ENCODE measurements at places on chromosomes 3 and 15. TPM values are rescaled to one million over a fixed set of nuclear protein-coding genes. Genes with fewer than 3 reads are reported as not detected.

GRCh38 chr3:169699536-169700050 lies 36.1 kb upstream of the MECOM start:
- no peak overlapping the region for H3K4me3 ChIP-seq
- no peaks in the 10 kb centered on the region for H3K27me3 ChIP-seq
- DNase-seq = peak; percentile 92
- no peak overlapping the region for H3K27ac ChIP-seq
- H3K36me3 ChIP-seq = no peaks in the 10 kb centered on the region

Gene CCK
- polyA plus RNA-seq = not detected

Gene RPL29
- 844 TPM for polyA plus RNA-seq

GRCh38 chr3:136270179-136270578 lies 20.0 kb downstream of the PCCB start:
- H3K36me3 ChIP-seq = no peaks in the 10 kb centered on the region
- no peaks in the 10 kb centered on the region for H3K4me1 ChIP-seq
- no peak overlapping the region for H3K27ac ChIP-seq
- H3K4me3 ChIP-seq = no peak overlapping the region
- no peaks in the 10 kb centered on the region for H3K27me3 ChIP-seq

DNA sequence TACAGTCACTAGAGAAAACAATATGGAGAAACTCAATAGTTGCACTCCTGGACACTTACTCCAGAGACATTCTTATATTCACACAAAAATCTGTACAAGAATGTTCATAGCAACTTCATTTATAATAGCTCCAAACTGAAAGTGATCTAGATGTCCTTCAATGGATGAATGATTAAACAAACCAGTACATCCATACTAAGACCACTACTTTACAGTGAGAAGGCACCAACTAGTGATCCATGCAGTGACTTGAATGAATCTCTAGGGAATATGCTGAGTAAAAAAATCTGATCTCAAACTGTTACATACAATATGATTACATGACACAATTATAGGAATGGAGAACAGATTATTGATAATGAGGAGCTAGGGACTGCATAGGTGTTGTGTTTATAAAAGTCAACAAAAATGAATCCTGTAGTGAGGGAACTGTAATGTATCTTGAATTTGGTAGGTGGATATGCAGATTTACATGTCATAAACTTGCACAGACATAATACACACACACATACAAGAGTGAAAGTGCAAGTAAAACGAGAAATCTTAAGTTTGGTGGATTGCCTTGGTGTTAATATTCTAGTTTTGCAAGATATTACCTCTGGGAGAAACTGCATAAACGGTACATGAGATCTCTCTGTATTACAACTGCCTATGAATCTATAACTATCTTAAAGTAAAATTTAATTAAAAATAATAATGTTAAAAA lies 85.7 kb downstream of the SPATA16 start:
- H3K27ac ChIP-seq = no peak overlapping the region
- H3K36me3 ChIP-seq = no peaks in the 10 kb centered on the region
- no peak for DNase-seq
- H3K4me1 ChIP-seq = no peaks in the 10 kb centered on the region
- H3K27me3 ChIP-seq = no peaks in the 10 kb centered on the region

GRCh38 chr3:33957176-33957575 lies 158.7 kb downstream of the PDCD6IP start:
- no peak for DNase-seq
- H3K4me3 ChIP-seq = no peak overlapping the region
- H3K27me3 ChIP-seq = no peaks in the 10 kb centered on the region
- no peaks in the 10 kb centered on the region for H3K4me1 ChIP-seq

Gene CYP8B1
- not detected for polyA plus RNA-seq

Gene DNAJA4
- 4.9 TPM for polyA plus RNA-seq

GRCh38 chr3:98577178-98577895 lies 16.1 kb downstream of the CPOX start:
- no peak overlapping the region for H3K4me3 ChIP-seq
- H3K27ac ChIP-seq = no peak overlapping the region
- no peaks in the 10 kb centered on the region for H3K4me1 ChIP-seq
- DNase-seq = no peak

- no peak for DNase-seq
- H3K4me1 ChIP-seq = peaks cover 6% of the 10 kb centered on the region
- H3K27ac ChIP-seq = no peak overlapping the region
Observed at GRCh38 chr15:78082106-78082742, 4.7 kb upstream of the TBC1D2B start.

DNA sequence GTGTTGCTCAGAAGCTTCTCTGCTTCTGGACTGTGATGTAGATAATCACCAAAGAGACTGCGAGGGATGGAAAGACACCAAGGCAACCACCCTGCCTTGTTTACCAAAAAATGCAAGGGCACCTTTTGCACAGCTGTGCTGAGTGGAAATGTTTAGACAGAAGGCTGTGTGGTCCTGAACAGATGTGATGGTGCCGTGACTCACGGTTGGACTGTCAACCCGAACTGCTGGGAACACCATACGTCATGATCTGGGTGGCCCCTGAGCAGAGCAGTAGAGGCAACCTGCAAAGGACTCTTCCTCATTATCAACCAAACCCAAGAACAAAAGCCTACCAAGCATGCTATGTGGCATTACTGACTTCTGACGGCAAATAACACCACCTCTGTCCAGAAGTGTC lies 61.3 kb upstream of the LPP start:
- peaks cover 67% of the 10 kb centered on the region for H3K27me3 ChIP-seq
- peaks cover 10% of the 10 kb centered on the region for H3K4me1 ChIP-seq
- H3K27ac ChIP-seq = no peak overlapping the region
- no peaks in the 10 kb centered on the region for H3K36me3 ChIP-seq

GRCh38 chr15:58260725-58261267 lies 122.6 kb downstream of the AQP9 start:
- H3K27ac ChIP-seq = no peak overlapping the region
- H3K4me1 ChIP-seq = no peaks in the 10 kb centered on the region
- H3K27me3 ChIP-seq = no peaks in the 10 kb centered on the region
- DNase-seq = peak; percentile 11

- H3K27ac ChIP-seq = no peak overlapping the region
- no peaks in the 10 kb centered on the region for H3K36me3 ChIP-seq
- H3K4me3 ChIP-seq = no peak overlapping the region
- no peaks in the 10 kb centered on the region for H3K27me3 ChIP-seq
- peaks cover 11% of the 10 kb centered on the region for H3K4me1 ChIP-seq
Observed at GRCh38 chr3:71360180-71360579, 223.3 kb downstream of the FOXP1 start.

DNA sequence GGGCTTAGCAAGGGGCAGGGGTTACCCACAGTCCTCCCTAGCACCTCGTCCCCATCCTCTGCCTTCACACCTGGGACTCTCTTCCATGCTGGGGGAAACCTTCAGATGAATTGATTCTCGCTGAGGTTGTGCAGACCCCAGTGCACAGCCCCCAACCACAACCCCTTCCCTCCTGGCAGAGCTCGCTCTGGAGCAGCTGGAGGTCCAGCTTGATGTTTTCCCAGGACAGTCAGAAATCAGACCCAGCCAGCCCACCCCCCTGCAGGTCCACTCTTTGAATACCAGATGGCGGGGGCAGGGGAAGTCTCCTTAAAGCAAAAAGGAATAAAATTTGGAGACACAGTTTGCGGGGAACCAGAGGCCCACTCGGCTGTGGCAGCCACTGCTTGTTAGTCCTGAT lies 234.4 kb downstream of the XXYLT1 start:
- no peak for DNase-seq
- H3K27ac ChIP-seq = no peak overlapping the region
- H3K36me3 ChIP-seq = no peaks in the 10 kb centered on the region
- peaks cover 15% of the 10 kb centered on the region for H3K4me1 ChIP-seq
- no peaks in the 10 kb centered on the region for H3K27me3 ChIP-seq

Gene ZDHHC3
- polyA plus RNA-seq = 43.8 TPM

- no peak overlapping the region for H3K27ac ChIP-seq
- peak; percentile 91 for DNase-seq
Observed at GRCh38 chr3:187286467-187287059, 5.0 kb downstream of the MASP1 start.

Gene TMOD2
- 1.8 TPM for polyA plus RNA-seq

Gene OR5K1
- not detected for polyA plus RNA-seq

Gene IL16
- polyA plus RNA-seq = 0.45 TPM

Gene RAB6B
- 3.0 TPM for polyA plus RNA-seq

DNA sequence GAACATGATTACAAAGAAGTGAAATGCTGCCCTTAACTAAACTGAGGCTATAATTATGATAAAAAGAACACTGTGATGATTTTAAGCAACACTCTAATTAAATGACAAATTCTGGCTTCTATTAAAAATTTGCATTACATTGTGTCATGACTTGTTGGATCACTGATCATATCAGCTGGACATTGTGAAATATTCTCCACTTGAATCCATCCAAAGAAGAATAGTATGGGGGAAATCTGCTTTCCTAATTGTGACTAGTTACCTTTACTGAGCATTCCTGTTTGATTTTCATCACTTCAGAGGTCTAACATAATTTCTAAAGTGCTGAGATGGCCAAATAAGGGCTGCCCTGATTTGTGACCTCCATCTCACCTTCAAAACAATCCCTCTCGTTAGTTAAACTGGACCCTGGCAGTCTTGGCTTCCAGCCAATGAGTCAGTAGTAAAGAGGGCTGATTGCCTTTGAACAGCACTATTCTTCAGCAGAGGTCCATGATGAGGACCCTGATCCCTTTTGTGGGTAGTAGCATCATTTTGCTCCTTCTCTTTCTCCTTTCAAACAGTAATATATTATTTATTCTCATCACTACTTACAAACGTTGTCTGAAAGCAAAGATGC lies 53.5 kb upstream of the LEKR1 start:
- peak; percentile 37 for DNase-seq
- H3K27me3 ChIP-seq = no peaks in the 10 kb centered on the region

Gene CPEB1
- 0.86 TPM for polyA plus RNA-seq

Gene CCR4
- not detected for polyA plus RNA-seq

Gene KCNMB2
- not detected for polyA plus RNA-seq

- no peak overlapping the region for H3K27ac ChIP-seq
- H3K27me3 ChIP-seq = no peaks in the 10 kb centered on the region
- no peak for DNase-seq
- no peaks in the 10 kb centered on the region for H3K36me3 ChIP-seq
- no peaks in the 10 kb centered on the region for H3K4me1 ChIP-seq
- H3K4me3 ChIP-seq = no peak overlapping the region
Observed at GRCh38 chr15:39789736-39790135, 7.1 kb upstream of the FSIP1 start.

GRCh38 chr3:47606165-47606564 lies 27.5 kb upstream of the CSPG5 start:
- H3K27me3 ChIP-seq = no peaks in the 10 kb centered on the region
- H3K27ac ChIP-seq = no peak overlapping the region
- DNase-seq = no peak
- H3K4me3 ChIP-seq = no peak overlapping the region

Gene TMEM42
- polyA plus RNA-seq = 38.8 TPM

- no peaks in the 10 kb centered on the region for H3K4me1 ChIP-seq
- no peaks in the 10 kb centered on the region for H3K36me3 ChIP-seq
- H3K27ac ChIP-seq = no peak overlapping the region
- H3K27me3 ChIP-seq = no peaks in the 10 kb centered on the region
- no peak for DNase-seq
Observed at GRCh38 chr3:4615750-4616149, 122.6 kb downstream of the ITPR1 start.

- no peaks in the 10 kb centered on the region for H3K36me3 ChIP-seq
- DNase-seq = no peak
- H3K27ac ChIP-seq = no peak overlapping the region
- no peaks in the 10 kb centered on the region for H3K27me3 ChIP-seq
Observed at GRCh38 chr3:65659396-65659795, 379.3 kb downstream of the MAGI1 start.

DNA sequence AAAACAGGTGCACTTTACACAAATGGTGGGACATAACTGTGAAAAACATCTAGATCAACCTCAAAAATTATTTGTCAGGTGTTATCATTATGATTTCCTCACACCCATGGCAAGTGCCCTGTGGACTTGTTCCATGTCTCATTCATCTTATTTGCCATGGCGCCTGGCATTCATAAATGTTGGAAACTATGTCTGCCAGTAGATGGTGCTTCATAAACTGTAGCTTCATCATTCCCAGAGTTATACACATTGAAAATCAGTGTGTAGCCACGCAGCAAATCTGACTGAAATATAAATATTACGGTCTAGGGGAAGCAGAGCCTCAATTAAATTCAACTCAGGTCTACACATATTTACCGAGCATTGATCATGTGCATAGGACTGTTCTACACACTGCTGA lies 90.7 kb downstream of the IMPG2 start:
- H3K27me3 ChIP-seq = no peaks in the 10 kb centered on the region
- DNase-seq = no peak
- H3K27ac ChIP-seq = no peak overlapping the region
- H3K4me3 ChIP-seq = no peak overlapping the region
- no peaks in the 10 kb centered on the region for H3K36me3 ChIP-seq

GRCh38 chr15:27850050-27850449 lies 249.1 kb downstream of the OCA2 start:
- H3K4me3 ChIP-seq = no peak overlapping the region
- peaks cover 3% of the 10 kb centered on the region for H3K4me1 ChIP-seq
- DNase-seq = no peak

DNA sequence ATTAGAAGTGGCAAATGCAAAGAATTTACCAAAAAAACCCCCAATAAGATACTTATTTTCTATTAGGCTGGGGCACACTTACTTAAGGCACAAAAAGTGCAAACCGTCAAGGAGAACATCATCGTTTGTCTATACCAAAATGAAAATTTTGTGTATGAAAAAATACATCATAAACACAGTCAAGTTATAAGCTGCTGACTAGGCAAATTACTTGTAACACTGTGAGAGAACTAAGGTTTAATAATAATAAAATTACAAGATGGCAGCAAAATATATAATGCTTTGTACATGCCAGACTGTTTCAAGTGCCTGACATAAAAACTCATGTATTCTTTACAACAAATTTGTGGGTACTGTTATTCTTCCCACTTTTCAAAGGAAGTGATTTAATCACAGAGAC lies 297.2 kb upstream of the CRBN start:
- no peak for DNase-seq
- no peak overlapping the region for H3K4me3 ChIP-seq
- H3K27me3 ChIP-seq = no peaks in the 10 kb centered on the region
- H3K27ac ChIP-seq = no peak overlapping the region

DNA sequence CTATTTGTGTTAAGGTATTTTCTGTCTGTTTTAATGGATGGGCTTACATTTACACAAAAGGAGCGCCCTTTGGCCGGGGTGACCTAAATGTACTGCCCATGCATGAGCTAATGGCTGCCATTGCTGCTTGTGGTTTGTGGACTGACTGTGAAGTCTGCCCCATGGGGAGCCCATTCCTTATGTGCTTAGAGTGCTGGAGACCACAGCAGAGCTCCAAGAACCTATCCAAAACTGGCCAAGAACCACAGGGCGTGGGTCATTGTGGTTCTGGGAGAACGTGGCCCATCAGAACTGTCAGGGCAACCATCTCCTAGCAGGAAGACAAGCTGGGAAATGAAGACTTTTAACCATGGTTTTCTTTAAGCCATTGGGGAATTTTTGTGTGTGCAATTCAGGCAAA lies 105.3 kb downstream of the CHDH start:
- peaks cover 24% of the 10 kb centered on the region for H3K36me3 ChIP-seq
- no peak for DNase-seq
- H3K4me1 ChIP-seq = no peaks in the 10 kb centered on the region
- H3K27me3 ChIP-seq = no peaks in the 10 kb centered on the region
- no peak overlapping the region for H3K27ac ChIP-seq

Gene GOLGA8J
- polyA plus RNA-seq = not detected
